ENCODE measurements at places on chromosomes 2 and 18.

- DNase-seq = no peak
Measured at GRCh38 chr2:9696731-9697130, 65.9 kb upstream of the YWHAQ start.

GRCh38 chr18:13587477-13587876 lies 138.9 kb downstream of the FAM210A start:
- DNase-seq = no peak

- DNase-seq = peak; percentile 1
Measured at GRCh38 chr2:147910990-147911473, 66.2 kb downstream of the ACVR2A start.

DNA sequence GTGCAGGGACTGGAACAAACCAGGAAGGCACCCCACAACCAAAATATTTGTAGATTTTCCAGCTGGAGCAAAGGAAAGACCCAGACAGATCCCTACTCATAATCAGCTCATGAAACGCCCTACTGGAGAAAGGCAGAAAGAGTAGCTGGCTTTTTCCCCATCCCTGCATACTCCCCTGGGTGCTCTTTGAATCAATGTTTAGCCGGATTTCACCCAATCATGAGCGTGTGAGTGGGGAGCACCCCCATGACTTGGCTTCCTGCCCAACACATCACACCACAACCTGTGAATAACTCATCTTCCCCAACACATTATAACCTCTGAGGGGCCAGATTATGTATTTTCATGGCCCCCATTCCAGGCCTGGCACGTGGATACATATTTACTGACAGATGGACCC lies 35.1 kb upstream of the SLC14A1 start:
- DNase-seq = no peak

DNA sequence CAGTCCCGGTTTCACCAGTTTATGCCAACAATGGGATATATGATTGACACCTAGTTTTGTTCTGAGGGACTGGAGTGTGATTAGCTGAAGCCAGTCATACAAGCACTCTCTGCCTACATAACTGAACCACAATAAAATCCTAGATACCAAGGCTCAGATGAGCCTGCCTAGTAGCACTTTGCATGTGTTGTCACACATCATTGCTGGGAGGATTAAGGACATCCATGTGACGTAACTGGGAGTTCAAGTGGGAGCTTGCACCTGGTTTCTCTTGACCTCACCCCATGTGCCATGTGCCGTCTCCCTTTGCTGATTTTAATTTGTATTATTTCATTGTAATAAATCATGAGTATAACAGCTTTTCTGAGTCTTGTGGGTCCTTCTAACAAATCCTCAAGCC lies 90.3 kb downstream of the TMEM163 start:
- no peak for DNase-seq

- DNase-seq = peak; percentile 14
Measured at GRCh38 chr2:121648206-121649148, 785 bp downstream of the CLASP1 start.

GRCh38 chr2:27407798-27408491 lies 1.4 kb downstream of the PPM1G start:
- no peak for DNase-seq

- no peak for DNase-seq
Measured at GRCh38 chr2:52611759-52612158, 1155.8 kb upstream of the CHAC2 start.

- no peak for DNase-seq
Measured at GRCh38 chr18:11767935-11768334, 78.9 kb downstream of the GNAL start.

DNA sequence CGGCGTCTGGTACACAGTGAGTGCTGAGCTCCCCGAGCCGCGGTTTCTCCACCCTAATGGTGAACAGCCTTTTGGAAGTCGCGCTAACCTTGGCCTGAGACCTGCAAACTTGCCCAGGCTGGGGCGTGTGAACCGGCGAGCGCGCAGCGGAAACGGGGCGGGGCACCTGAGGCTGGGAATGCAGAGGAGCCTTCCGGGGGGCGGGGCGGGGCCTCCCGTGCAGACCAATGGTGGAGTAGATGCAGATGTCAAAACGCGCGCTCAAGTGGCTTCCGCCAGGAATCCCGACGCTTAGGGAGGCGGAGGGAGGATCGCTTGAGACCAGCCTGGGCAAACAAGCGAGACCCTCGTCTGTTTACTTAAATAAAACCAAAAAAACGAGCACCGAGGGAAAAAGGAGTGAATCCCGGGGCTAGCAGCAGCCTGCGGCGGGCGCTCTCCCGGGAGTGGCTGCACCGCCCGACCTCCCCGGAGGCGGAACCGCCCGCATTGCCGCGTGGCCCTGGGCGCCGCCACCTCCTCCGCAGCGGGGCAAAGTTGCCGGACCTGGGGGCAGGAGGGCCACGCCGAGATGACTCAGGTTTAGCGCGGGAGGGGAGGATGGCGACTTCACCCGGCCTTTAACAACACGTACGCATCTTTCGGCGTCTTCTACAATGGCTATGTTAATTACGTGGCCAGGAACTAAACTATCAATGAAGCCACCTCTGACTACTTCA lies 2.2 kb upstream of the RRM2 start:
- peak; percentile 82 for DNase-seq

DNA sequence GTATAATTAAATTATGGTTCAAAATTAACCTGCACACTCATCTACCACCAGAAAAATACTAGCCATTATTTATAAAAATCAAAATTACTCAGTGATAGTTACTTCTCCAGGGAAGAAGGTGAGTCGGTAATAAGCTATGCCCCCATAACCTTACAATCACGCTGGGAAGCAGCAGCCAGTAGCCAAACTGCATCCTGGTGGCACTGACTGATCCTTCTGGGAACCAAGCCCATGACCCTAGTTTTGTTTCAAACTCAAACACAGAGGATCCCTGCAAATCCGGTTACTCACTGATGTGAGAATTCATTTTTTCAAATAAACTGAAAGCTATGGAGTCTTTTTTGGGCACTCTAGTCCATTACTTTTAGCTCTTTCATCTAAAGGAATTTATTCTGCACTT lies 88.2 kb upstream of the VWC2L start:
- no peak for DNase-seq

- no peak for DNase-seq
Measured at GRCh38 chr2:159759577-159759976, 38.4 kb downstream of the CD302 start.

GRCh38 chr2:152542337-152542994 lies 174.8 kb downstream of the PRPF40A start:
- DNase-seq = no peak

- DNase-seq = no peak
Measured at GRCh38 chr18:14074187-14074586, 58.0 kb downstream of the ZNF519 start.

- DNase-seq = no peak
Measured at GRCh38 chr18:37937287-37937686, 371.7 kb upstream of the CELF4 start.

- DNase-seq = no peak
Measured at GRCh38 chr2:120123090-120123489, 100.1 kb downstream of the TMEM185B start.

GRCh38 chr2:28227498-28227897 lies 165.2 kb upstream of the FOSL2 start:
- no peak for DNase-seq

DNA sequence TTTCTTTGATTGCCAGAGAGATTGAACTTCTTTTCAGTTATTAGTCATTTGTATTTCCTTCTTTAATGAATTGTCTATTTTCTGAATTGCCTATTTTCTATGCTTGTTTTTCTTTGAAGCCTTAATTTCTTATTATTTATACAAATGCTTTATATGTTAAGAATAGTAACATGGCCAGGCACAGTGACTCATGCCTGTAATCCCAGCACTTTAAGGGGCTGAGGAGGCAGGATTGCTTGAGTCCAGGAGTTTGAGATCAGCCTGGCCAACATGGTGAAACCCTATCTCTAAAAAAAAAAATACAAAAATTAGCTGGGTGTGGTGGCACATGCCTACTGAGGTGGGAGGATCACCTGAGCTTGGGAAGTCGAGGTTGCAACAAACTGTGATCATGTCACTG lies 4.7 kb upstream of the RAB11FIP5 start:
- no peak for DNase-seq

GRCh38 chr18:70454704-70455322 lies 166.0 kb downstream of the SOCS6 start:
- DNase-seq = no peak

DNA sequence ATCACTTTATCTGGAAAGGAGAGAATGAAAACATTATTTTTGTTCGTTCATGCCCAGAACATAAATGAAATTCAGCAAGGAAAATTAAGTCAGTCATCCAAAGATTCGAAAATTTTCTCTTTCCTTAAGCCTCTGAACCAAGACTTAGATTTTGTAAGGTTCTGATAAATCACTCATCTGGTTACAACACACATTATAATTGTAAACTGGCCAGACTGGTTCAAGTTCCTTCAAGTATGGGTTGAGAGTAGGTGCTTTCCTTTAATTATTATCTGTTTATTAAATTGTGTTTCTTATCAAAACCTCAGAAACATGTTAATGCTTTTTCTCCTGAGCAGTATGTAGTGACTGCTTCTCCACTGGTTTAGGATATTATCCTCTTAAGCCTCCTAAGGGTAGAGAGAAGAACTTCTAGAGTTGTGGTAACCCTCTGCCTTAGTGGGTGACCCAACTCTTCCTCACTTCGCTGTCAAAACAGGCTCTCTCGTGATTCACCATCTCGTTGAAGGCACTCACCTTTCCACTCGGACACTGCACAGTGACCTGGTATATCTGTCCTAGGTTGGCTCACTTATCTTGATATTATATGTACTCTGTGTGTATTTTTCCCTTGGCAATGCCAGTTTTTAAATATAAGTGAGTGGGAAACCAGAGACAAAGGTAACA lies 325.9 kb downstream of the PAX3 start:
- no peak for DNase-seq

- DNase-seq = no peak
Measured at GRCh38 chr2:162012565-162013058, 61.4 kb downstream of the DPP4 start.

DNA sequence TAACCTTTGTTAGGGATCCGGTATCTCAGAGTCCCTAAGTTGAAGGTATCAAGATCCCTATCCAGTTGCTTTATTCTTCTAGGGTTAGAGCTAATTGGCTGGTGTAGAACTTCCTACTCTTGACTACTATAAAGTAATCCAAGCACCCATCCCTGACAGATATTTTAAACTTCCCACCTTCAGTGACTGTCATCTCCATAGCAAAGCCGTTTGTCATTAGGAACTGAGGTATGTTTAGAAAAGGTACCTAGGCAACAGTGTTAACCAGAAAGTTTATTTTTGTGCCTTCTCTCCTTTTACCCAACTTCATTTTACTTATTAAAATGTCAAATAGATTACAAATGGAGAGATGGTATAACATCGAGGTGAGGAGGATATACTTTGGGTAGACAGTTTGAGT lies 4.5 kb downstream of the FAM117B start:
- DNase-seq = no peak

DNA sequence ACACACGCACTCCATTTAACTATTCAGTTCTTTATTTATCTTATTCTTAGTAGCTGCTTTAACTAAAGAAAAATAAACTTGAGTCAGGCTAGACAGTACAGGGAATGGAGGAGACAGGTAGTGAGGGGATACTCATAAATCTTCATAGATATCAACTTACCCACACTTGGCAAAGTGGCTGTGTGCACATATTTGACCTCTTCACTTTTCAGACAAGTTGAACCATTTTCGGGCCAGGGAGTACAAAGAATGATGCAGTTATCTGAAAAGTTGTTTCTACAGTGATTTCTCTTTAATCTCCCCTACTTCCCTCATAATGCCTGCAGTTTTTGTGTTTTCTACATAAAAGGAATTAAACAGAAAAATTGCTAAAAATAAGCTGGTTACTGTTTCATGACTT lies 307.5 kb downstream of the GULP1 start:
- no peak for DNase-seq

- no peak for DNase-seq
Measured at GRCh38 chr2:230938098-230938497, 13.1 kb upstream of the GPR55 start.

DNA sequence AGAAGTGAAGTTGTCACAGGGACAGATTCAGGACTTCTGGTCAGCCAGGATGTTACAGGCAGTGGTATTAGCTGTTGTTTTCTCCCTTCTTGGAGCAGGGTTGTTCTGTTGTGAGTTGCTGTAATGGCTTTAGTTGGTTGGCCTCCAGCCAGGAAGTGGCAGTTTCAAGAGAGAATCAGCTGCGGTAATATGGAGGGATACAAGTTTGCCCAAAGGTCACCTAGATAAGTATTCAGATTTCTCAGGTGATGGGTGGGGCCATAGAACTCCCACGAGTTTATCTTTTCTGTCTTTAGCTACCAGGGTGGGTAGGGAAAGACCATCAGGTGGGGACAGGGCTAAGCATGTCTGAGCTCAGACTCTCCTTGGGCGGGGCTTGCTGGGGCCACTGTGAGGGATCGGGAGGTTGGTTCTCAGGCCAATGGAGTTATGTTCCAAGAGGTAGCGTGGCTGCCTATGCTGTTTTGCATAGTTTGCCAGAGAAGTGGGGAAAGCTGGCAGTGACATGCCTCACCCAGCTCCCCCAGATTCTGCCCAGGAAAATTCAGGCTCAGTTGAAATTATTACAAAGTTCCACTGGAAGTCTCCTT lies 640.4 kb upstream of the CHAC2 start:
- DNase-seq = no peak

DNA sequence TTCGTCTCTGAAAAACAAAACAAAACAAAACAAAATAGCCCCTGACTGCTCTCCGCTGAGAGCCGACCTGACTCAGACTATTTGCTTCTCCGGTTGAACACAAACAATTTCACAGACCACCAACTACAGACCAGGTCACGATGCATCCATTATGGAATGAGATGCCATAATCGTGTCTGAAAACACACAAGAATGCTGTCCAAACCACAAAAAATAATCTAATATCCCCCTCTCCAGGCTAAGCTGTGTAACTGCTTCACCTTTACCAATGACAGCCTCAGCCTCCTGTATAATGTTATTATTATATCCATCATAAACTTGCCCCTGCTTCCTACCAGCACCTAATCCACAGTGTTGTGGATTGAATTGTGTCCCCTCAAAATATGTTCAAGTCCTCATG lies 114.7 kb downstream of the DNAH6 start:
- no peak for DNase-seq

- no peak for DNase-seq
Measured at GRCh38 chr18:23377669-23378301, 75.3 kb upstream of the RIOK3 start.

DNA sequence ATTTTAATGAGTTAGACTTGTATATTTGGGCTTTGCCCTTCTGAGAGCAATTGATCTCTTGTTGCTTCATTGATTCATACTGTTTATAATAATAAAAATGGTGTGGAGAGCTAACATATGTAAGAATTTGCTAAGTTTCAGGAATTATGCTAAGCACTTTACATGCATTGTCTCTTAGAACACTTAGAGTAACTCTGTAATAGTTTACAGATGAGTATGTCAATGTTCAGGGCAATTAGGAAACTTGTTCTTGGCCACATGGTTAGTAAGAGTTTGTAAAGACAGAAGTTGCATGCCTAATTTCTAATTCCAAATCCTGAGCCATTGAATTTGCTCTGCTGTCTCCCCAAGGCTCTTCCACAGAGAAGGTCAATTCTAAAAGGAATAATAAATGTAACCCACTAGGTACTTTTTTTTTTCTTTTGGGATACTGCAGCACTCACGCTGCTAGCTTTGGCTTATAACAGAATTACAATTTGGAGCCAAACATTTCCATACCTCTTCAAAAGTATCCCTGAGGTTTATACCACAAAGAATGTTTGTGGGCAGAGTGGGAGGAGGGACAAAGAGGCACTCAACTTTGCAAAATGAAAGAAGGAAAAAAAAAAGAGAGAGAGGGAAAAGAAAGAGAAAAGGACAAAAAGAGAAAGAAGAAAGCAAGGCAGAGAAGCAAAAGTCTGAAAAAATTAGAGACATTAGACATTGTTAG lies 232.4 kb downstream of the CALCRL start:
- DNase-seq = no peak

GRCh38 chr2:134897932-134898331 lies 20.7 kb upstream of the CCNT2 start:
- DNase-seq = no peak
